Pancreas (tissue), 10 donors: ENCODE measurements at places on chromosomes 7 and 10. TPM values are rescaled to one million over a fixed set of nuclear protein-coding genes. Genes with fewer than 3 reads are reported as not detected.

SCART1 gene
- 3.9 TPM for total RNA-seq

FAM204A gene
- total RNA-seq: 25.9 TPM

MYOZ1 gene
- total RNA-seq: not detected

- no peak for DNase-seq
Observed at GRCh38 chr10:28631896-28632583, 45.3 kb upstream of the BAMBI start.

DNA sequence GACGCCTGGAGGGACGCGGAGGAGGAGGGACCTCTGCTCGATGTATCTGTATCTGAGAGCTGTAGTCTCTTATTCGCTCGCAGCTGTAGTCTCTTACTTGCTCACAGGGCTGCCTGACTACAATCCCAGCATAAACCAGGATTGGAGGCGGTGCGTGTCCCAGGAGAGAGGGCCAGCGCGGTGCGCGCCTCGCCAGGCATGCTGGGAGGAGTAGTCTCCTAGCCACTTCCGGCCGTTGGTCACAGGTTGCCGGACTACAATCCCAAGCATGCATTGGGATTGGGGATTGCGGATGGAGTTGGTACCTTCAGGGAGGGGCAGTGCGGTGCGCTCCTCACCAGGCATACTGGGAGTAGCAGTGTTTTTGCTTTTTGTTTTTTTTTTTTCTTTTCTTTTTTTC is 421.7 kb upstream of the NUPR2 start:
- peak; percentile 62 for DNase-seq

DNA sequence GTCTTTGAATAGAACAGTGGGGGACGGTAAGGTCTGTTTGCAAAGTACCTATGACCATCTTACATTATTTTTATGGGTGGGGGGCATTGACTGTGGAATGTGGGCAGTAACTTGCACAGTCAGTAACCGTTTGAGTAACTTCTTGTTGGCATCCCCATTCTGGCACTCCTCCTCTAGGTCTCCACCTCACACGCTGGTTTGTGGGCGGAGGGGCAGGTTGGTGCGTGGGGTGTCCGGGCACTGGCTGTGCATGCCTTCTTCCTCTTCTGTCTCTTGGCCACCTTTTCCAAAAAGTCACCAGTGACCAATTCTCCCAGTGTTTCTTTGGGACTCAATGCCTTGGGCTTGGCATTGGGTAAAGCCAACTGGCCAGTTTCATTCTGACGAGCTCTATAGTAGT is 43.6 kb downstream of the DNAJB6 start:
- no peak for DNase-seq

DNA sequence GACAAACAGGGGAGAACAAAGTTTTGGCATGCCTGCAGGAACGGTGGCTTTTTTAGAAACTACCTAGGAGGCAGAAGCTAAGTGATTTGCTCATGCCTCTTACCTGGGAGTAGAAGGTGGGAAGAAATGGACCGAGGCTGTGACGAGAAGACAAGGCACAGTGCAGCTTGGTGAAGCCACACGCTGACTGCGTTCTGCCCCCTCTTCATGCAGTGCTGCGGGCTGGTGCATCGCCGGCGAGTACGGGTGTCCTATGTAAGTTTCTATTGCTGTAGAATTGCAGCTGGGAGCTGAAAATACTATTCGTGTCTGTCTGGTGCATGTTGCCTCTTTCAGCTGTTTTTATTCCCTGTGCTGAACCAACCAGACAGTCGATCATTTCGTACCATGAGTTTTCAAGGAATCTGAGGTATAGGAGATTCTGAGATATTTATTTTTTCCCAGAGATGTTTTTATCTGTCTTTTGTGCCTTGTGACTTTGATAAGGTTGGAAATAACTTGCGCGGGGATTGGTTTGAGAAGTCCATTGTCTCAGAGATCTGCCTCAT is 120.9 kb downstream of the CACNB2 start:
- no peak for DNase-seq

DNA sequence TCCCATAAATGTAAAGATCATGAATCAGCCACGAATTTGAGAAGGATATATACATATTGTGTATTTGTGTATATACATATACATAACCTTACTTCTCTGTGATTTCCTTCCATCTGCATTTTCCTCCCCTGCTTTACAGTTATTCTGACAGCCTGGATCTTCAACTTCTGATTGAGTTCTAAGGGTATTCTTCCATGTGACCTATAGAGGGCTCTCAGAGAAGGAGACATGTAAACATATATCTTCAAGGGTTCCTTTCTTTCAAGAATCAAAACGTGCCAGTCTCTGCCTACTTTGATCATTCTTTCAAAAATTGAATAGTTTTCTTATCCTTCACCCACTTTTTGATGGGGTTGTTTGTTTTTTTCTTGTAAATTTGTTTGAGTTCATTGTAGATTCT is 453.7 kb upstream of the POT1 start:
- no peak for DNase-seq

DNA sequence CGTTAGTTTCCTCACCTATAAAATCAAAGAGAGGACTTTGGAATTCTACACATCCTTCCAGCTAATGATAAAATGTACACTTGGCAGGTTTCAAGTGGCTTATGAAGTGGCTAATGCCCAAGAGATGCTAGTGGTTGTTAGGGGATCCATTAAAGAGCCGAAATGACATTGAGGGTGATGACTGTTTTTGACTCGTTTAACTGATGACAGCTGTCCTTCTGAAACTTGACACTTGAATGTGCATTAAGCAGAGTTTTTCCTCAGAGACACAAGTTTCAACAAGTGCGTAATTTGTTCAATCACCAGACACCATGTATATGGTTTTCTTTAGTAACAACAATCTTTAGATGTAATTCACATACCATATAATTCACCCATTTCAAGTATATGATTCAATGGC is 1.6 kb upstream of the PRF1 start:
- DNase-seq: no peak

- DNase-seq: no peak
Observed at GRCh38 chr7:26305869-26306665, 14.4 kb downstream of the SNX10 start.

DNA sequence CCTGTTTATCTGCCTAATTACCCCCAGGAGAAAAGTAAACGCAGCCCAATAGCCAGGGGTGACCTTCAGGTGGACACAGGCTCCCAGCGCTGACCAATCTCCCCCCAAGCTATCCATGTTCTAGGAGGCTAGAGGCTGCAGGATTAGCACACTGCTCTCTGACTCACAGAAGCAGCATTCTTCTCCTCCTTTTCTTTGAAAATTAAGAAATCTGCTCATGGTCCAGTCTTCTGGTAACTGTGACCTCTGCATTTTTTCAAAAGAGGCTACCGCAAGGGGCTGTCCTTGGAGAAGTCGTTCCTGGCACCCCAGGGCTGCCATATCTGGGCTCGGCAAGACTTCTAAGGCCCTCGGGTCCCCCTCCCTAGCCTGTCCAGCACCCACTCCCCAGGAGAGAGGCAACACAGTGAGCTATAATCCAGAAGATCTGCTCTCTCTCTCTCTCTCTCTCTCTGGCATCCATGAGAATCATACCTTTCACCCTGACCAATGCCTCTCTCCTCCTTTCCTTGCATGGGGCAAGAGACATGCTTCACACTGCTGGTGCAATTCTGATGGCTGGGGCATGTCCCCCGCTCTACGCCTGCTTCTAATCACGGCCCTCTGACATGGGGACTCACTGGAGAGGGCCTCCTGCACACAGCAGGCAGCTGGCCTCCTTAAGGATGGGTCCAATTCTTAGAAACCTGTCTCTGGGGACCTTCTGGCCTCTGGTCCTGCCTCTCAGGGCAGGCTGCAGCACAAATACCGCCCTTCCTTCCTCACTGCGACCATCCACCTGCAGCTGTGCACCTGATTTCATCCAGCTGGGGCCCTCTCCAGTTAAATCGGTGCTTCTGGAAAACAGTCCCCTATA is 27.3 kb downstream of the ANXA11 start:
- DNase-seq: no peak

- peak; percentile 86 for DNase-seq
Observed at GRCh38 chr10:126904818-126905701, at the start of gene DOCK1. Gene DOCK1 (plus strand): TSS chr10:126905428. CDS start chr10:126905518, 90 bp downstream.
